Eye (tissue), 1 donor: ENCODE measurements at places on chromosomes 7 and 10.
A peak's percentile ranks its signal among the peaks of the same experiment; 100 is the strongest.

DNA sequence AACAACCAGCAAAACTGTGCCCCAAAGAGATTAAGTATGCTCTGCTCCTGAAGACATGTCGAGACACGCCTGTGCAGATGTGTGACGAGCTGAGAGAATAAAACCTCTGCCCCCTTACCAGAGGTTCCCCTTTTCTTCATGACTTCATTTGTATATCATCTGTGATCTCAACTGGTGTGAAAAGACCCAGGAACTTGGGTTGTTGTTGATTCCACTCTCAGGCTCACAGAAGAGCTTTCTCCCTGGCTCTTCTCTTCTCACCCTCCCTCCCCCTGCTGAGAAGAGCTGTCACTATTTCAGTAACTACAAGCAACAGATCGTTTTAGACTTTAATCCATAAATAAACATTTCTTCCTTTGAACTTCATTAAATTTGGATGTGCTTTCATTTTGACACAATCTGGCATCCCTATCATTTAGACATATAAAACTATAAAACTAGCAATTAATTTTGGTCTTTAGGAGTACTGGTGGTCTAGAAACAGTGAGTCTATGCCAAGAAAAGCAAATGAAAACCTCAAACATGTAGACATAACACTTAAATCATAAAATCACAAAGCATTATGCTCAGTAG, 179.3 kb upstream of the FZD8 start:
- DNase-seq, result peak; percentile 49

- DNase-seq, result no peak
Measured at GRCh38 chr10:3987143-3987974, 202.3 kb upstream of the KLF6 start.

DNA sequence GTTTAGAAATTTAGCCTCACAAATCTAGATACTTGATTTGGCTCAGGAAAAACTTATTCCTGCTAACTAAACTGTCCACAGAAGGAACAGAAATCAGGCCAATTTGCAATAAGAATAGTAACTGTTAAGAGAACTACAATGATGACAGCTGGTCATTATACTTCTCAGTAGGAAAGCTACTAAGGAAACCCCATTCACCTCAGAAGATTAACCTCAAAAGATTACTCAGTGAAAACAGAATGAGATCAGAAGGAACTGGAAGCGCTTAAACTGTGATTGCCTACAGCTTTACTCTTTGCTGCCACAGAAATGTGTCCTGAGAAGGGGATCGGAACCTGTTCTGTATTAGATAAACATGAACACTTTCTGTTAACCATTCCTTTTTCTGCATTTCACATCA, 24.3 kb upstream of the DNAJB12 start:
- DNase-seq, result no peak

GRCh38 chr10:91907914-91908336, 1.4 kb downstream of the FGFBP3 start:
- DNase-seq, result no peak

DNA sequence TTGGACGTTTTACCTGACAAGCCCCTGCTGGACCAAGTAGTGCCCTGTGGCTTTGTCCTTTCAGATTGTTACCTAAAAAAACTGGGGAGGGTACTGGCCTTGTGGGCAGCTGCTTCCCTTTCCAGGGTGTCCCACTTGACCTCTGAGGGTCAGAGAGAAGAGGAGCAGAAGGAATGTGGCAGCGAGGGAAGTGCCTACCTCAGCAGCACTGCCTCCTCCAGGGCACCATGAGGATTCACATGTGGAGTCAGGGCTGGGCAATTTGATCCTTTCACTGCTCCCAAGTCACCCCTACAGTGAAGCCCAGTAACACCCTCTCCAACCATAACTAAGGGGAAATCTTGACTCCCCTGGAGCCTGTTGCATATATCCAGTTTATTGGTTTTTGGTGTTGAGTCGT, 64.6 kb downstream of the ITGB1 start:
- DNase-seq, result no peak

DNA sequence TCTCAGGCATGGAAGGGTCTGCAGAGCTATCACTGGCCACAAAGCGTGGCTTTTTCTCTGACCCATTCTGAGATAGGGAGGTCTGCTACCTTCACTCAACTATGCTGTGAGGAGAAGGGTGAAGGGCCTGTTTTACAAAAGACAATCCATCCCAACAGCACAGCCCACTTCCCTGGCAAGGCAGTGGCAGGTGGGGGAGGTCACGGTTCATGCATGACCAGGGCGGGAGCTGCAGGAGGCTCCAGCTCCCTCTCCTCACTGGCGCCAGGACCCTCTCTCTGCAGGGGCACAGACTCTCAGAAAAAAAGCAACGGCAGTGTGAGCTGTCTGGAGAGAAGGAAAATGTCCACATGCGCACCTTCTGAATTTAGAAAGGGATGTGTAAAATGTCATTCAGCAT, 28.5 kb downstream of the GRB10 start:
- no peak for DNase-seq

GRCh38 chr7:95501261-95501832, 15.6 kb downstream of the ASB4 start:
- no peak for DNase-seq

GRCh38 chr7:77360104-77360503, 56.0 kb downstream of the GSAP start:
- DNase-seq, result no peak

GRCh38 chr10:109895095-109895818, 28.1 kb downstream of the XPNPEP1 start:
- no peak for DNase-seq

GRCh38 chr7:1666317-1666822, 3.7 kb upstream of the ELFN1 start:
- no peak for DNase-seq
